ENCODE measurements at places on chromosomes 16 and 17.

- no peak for DNase-seq
Observed at GRCh38 chr16:77434530-77435271, at the start of gene ADAMTS18. Gene ADAMTS18 (minus strand): TSS chr16:77435034. CDS start chr16:77434695, 339 bp downstream.

GRCh38 chr17:78419970-78420815 is 41.7 kb downstream of the PGS1 start:
- no peak for DNase-seq

- DNase-seq = no peak
Observed at GRCh38 chr17:3189961-3190360, 7.4 kb upstream of the OR1A2 start.

DNA sequence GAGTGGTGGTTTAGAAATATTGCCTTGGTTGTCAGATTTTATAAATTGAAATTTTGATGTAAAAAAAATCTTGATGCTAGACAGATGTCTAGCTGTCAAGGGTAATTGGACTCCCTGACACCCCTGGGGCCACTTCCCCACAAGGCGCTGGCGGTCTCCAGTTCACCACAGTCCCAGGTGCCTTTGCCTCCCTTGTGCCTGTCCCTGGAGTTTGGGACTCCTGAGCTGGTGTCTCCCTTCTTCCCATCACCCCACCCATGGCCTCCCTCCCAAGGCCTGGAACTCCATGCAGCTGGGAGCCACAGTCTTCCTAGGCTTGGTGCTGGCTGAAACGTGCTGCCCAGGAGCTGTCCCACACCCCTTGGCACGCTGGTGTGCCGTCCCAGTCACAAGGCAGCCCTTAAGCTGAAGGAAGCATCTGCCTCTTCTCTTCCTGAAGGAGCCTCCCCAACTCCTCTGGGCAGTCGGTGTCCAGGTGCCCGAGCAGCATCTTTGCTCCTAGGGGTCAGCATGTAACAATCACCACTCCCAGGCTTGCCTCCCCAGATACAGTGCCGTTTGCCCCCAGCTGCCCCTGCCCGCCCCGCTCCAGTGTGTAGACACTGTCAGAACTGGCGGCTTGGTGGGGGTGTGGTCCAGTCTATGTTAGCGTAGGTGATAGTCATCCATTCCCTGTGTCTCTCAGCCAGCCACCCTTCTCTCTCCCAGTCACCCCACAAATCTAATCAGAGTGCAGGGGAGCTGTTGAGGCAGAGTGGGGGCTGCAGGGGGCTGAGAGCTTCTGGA is 26.2 kb downstream of the POLR3E start:
- no peak for DNase-seq

- no peak for DNase-seq
Observed at GRCh38 chr17:82127704-82128103, 29.7 kb upstream of the FASN start.

DNA sequence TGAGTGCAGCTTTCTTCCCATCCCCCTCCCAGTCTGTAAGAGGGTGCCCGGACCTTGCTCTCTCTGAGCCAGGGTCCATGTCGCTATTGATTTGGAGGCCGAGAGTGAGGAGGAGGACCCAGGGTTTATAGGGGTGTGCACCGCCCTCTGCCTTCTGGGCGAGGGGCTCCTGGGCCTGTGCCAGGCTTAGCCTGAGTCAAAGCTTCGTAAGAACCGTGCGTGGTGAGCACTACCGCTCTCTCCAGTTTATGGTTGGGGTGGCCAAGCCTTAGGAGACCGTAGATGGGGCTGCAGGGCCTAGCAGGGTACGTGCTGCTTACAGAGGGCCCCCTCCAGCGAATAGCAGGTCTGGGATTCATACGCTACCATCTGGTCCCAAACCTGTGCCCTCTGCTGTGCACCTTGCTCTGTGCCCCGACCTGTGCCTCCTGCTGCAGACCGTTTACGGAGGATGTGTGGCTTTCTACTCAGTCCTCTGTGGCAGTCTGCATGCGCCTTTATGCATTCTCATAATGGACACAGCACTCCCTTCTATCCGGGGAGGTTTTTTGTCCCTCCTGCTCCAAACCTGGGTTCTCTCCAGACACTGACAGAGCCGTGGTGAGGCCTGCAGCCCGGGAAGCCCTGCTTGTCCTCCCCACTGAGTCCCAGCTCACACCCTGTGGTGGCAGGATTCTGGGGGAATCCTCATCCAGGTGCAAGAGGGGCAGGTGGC is 54.7 kb downstream of the PGS1 start:
- no peak for DNase-seq

GRCh38 chr16:27824786-27825185 is 238.7 kb downstream of the GSG1L start:
- no peak for DNase-seq

DNA sequence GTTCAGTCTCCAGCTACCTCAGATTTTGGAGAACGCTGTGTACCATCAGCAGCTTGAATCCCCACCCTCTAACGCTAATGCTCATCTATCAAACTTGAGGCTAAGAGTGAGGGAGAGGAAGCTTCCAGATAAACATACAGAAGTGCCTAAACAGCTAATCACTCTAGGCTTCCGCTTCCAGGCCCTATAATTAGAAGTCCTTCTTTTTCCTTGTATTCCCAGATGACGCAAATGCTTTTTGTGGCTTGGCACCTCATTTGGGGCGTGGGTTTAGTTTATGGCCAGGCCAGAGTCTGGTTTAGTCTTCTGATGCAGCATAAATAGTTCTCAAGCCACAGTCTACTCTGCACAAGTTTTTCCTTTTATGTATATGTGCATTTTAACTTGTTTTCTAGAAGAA is 263.4 kb downstream of the BCAS3 start:
- DNase-seq = no peak

DNA sequence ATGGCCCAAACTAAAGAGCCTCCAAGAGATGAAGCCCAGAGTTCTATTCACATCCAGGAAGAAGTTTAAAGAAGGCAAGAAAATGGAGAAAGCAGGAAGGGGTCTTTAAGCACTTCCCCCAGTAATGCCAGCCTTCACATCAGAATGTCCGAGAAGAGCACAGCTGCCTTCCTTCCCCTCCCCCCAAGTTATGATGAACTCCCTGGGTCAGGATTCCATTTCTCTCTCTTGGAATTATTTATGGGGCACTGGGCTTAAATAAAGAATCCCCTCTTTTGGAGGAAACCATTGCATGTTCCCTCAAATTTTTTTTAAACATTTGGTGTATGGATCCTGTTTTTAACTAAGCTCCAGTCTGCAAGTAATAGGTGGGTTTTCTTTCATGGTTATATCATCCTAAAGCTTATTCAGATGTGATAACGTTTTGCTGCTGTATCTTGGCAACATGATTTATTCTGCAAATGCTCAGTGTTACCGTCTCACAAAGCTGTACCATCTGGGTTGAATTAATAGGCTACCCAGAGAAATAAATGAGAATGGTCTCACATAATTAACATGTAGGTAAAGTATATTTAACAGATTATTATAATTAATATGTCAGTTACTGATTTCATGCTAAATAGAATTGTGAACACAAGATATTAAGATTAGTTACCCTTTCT is 160.9 kb upstream of the TOX3 start:
- no peak for DNase-seq

GRCh38 chr17:35684055-35684802 is 47.2 kb upstream of the RASL10B start:
- no peak for DNase-seq

DNA sequence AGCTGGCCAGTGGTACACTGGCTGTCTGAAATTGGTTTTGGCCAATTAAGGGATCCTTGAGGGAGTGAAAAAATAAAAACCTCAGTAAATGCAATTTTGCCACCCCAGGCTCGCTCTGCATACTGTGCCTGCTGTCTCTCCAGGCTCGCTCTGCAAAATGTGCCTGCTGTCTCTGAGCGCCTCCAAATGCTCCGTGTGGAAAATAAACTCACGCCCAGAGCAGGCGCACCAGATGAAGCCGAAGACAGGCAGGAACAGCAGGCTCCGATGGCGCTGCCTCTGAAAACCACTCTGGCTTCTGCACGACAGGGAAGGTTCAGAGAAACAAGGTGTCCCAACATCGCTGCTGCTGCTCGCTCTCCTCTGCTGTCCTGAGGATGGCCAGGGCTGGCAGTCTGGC is 29.1 kb downstream of the SNN start:
- no peak for DNase-seq

- no peak for DNase-seq
Observed at GRCh38 chr17:49920030-49920769, 48.8 kb upstream of the DLX4 start.

GRCh38 chr17:48459070-48459844 is 29.2 kb upstream of the SKAP1 start:
- DNase-seq = no peak
